ENCODE measurements at places on chromosomes 6 and 20. TPM values are rescaled to one million over a fixed set of nuclear protein-coding genes. Genes with fewer than 3 reads are reported as not detected.

GPLD1 gene
- 2.8 TPM for total RNA-seq

GSTA3 gene
- not detected for total RNA-seq

EYS gene
- total RNA-seq: 4.5 TPM

DNA sequence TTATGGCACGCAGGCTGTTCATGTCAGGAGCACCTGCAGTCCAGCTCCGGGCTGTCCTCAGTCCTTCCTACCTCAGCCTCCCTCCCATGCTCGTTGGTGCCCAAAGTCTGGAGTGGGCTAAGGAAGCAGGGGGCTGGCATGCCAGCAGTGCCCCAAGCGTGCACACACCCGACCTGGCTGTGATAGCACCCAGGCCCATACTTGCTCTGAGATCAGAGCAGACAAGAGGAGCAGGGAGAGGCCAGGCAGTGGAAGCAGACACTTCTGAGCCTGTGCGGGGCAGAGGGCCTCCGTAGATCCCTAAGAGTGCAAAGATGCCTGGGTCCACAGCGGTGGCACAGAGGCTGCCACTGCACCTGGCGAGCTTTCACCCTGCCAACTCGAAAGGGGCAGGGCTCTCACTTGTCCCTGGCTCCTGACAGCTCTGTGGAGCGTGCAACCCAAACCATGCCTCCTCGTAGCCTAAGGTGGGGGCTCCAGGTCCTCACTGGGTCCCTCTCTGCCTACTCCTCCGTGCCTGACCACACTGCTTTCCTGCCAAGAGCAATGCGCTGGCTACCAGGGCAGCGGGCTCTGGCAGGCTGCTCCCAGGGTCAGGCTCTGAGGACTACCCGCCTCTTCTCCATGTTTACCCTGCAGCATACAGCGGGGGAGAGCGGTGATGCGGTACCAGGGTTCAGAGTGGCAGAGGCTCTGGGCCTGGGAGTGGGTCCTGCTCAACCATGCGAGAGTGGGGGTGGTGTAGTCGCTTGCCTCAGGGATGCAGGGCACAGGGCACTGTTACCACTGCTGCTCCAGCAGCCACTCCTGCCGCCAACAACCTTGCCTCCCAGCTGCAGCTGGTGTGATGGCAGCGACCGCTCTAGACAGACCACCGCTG lies 59.5 kb downstream of the MANEA start:
- DNase-seq: no peak

DNA sequence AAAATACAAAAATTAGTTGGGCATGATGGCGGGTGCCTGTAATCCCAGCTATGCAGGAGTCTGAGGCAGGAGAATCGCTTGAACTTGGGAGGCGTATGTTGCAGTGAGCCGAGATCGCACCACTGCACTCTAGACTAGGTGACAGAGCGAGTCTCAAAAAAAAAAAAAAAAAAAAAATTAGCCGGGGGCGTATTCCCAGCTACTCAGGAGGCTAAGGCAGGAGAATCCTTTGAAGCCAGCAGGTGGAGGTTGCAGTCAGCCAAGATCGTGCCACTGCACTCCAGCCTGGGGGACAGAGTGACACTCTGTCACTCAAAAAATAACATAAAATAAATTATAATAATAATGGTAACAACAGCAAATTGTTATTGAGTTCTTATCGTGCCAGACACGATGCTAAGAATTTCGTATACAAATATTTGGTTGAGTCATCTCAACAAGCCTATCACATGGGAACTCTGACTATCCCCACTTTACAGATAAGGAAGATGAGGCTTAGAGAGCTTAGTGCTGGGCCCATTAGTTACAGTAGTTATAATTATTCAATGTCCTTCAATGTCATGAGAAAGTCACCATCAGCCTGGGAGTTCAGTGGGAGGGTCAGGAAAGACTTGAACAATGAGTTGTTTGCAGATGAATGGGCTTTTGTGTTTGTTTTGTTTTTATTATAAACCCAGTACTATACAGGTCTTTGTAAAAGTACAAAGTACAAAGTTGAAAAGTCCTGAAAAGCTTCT lies 19.4 kb downstream of the C6orf15 start:
- DNase-seq: no peak

GRCh38 chr6:106324726-106325335 lies 729 bp downstream of the ATG5 start:
- DNase-seq: no peak

DNA sequence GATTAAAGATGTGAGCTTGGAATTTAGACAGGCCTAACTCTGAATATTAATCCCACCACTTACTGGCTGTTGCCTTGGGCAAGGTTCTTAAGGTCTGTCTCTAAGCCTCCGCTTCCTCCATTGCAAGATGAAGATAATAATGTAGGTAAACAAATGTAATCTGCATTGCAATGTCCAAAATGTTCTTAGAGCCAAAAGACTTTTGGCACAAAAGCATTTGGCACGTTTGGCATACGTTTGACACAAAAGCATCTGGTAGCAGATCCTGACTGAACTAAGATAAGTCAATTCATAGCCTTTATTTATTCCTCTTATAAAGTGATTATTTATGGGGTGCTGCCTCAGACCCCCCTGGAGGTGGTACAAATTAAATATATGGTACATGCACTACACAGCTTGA lies 229.9 kb upstream of the STXBP5 start:
- no peak for DNase-seq

DNA sequence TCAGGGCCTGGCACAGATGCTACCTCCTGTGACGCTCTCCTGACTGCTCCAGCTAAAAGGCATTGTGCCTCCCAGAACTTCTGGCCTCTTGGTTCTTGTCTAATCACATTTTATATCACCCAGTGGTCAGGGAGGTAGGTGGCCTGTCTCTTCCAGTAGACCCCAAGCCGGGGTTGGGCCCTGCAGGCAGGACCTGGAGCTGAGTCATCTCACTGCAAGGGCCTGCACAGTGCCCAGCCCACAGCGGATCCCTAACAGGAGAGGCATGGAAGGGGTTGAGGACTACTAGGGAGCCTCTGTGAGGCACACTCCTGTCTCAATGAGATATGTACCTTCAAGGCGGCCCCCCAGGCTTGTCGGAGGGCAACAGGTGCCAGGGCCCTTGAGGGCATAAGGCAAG lies 6.4 kb downstream of the LEMD2 start:
- DNase-seq: no peak

DNA sequence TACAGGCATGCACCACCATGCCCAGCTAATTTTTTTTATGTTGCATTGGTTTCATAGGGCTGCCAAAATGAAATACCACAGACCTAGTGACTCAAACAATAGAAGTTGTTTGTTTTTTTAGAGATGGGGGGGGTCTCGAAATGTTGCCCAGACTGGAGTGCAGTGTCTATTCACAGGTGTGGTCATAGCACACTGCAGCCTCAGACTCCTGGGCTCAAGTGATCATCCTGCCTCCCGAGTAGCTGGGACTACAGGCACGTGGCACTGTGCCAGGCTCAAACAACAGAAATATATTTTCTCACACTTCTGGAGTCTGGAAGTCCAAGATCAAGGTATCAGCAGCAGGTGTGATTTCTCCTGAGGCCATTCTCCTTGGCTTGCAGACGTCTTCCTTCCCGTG lies 6.6 kb upstream of the SLC16A10 start:
- DNase-seq: no peak

- DNase-seq: peak; percentile 16
Observed at GRCh38 chr6:46491201-46491627, at the start of gene RCAN2. Gene RCAN2, minus strand, starts transcription at chr6:46491449.

DNA sequence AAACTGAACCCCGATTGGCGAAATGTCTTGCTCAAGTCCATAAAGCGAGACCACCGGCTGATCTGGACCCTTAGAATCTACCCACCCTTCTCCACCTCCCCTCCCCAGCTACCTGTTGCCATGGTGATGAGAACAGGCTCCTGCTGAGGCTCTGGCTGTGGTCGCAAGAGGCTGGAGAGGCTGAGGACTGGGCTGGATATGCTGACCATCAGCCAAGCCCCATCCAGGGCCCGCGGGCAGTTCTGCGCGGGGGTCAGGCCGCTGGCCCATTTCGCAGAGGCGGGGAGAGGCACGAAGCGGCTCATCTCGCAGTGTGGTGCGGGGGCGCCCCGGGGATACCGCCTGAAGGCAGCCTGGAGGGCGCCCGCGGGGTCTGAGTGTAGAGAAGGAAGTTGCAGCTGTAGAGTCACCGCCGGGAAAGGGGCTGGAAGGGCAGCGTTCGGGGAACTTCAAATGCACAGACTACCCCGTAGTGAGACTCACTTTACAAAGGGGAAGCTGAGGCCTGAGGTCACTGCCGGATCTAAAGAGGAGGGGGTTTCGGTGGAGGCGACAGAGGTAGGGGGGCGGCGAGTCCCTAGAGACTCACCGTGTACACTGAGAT lies 671 bp downstream of the TAPBP start:
- DNase-seq: peak; percentile 44

DNA sequence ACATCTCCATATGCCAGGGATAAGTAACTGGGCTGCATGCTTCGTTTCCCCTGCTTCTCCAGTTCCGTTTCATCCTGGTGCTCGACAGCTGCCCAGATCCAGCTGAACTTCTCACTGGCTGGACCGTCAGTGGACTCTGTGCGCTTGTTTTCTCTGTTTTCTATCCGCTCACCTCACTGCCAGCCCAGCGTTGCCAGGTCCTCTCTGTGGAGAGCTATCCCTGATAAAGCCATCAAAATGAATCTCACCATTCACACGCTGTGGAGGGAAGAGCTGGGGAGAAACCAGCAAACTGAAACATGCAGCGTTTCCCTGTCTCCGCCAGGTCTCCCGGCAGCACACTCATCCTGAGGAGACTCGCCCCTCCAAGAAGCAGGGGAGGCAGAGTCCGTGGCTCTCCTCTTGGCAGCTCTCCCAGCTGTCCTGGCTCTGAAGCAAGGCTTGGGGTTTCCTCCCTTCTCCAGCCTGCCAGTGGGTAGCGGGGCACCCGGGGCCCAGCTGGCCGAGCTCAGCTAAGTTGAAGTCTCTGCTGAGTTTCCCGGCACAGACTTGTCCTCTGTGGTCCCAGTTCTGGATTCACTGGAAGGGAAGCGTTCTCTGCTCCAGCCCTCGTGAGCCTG lies 160.9 kb downstream of the DTNBP1 start:
- no peak for DNase-seq

DNA sequence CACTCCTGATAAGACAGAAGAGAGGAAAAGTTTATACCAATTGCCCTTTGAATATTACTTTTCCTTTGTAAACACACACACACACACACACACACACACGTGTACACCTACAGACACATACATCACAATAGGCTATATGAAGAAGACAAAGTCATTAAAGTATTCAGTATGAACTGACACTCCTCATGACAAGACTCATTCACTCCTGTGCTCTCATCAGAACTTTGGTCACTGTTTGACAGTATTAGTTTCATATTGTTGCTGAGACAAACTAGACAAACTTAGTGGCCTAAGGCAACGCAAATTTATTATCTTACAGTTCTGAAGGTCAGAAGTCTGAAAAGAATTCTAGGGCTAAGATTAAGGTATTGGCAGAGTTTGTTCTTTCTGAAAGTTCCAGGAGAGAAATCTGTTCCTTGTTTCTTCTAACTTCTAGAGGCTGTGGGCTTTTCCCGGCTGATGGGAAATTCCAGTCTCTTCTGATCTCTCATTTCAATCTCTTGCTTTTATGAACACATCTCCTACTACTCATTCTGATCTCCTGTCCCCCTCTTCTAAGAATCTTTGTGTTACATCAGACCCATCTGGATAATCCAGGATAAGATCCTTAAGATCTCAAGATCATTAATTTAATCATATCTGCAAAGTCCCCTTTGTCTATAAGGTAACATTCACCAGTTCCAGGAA lies 171.3 kb downstream of the HACE1 start:
- no peak for DNase-seq

GRCh38 chr6:106360410-106360988 lies at the start of gene CRYBG1:
Gene CRYBG1, plus strand, starts transcription at chr6:106360717. Its CDS starts 192 bp downstream, at chr6:106360909.
- DNase-seq: no peak

GRCh38 chr6:6680526-6680925 lies 92.0 kb downstream of the LY86 start:
- DNase-seq: no peak

- no peak for DNase-seq
Observed at GRCh38 chr20:63252284-63252711, 2.0 kb downstream of the NKAIN4 start.

DNA sequence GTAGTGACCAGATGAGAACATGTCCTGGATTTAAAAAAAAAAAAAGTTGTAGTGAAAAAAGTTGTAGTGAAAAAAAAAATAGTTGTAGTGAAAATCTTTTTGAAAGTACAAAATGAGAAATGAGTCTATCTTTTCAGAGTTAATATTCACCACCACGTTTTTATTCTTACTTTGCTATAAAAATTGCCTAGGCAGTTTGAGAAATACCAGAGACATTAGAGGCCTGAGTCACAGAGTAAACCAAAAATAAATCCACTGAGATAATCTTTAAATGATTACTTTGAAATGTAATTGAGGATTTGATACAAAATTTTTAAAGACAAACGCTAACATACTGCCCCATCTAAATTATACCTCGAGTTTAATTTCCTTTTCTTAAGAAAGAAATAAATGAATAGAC lies 101.2 kb upstream of the TIAM2 start:
- no peak for DNase-seq

- no peak for DNase-seq
Observed at GRCh38 chr6:38649744-38650143, 10.0 kb upstream of the BTBD9 start.

- DNase-seq: peak; percentile 26
Observed at GRCh38 chr6:140105857-140106256, 731.4 kb upstream of the CITED2 start.

DNA sequence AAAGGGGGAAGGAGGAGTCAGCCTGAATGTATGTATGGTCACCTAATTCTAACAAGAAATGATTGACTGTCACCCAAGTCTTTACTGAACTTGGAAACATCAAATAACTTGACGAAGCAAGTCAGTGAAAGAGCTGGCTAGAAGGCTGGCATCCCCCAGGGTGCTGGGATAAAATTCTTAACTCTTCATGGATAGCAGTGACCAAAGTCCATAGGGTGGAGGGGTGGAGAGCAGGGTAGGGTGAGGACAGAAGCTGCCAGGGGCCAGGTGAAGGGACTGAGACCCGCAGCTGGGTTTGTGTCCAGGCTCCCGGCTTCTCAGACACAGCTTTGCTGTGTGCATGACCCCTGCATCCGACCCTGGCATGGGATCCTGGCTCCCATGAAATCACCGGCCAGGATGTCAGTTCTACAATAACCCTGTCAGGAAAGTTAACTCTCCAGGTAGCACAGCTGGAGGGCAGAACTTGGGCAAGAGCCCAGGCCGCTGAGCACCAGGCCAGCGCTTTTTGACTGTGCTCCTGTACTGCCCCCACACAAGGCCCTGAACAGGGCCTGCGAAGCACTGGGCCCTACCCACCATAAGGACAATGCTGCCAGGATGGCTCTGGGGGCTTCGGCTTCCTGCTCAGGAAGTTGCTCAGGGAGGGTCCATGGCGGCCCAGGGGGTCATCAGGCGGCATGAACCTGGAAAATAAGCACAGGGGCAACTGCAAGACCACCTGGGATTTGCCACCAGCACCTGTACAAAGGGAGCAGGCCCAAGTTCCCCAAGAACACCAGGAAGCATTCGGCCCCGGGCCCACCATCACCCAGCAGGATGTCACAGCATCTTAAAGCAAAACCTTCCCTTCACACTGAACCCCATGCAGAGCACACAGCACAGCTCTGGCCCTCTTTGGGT lies 32.5 kb downstream of the ZC3H12D start:
- DNase-seq: no peak
